GM04504 (cell line): ENCODE measurements at places on chromosomes 7 and 10.
A peak's percentile ranks its signal among the peaks of the same experiment; 100 is the strongest.

DNA sequence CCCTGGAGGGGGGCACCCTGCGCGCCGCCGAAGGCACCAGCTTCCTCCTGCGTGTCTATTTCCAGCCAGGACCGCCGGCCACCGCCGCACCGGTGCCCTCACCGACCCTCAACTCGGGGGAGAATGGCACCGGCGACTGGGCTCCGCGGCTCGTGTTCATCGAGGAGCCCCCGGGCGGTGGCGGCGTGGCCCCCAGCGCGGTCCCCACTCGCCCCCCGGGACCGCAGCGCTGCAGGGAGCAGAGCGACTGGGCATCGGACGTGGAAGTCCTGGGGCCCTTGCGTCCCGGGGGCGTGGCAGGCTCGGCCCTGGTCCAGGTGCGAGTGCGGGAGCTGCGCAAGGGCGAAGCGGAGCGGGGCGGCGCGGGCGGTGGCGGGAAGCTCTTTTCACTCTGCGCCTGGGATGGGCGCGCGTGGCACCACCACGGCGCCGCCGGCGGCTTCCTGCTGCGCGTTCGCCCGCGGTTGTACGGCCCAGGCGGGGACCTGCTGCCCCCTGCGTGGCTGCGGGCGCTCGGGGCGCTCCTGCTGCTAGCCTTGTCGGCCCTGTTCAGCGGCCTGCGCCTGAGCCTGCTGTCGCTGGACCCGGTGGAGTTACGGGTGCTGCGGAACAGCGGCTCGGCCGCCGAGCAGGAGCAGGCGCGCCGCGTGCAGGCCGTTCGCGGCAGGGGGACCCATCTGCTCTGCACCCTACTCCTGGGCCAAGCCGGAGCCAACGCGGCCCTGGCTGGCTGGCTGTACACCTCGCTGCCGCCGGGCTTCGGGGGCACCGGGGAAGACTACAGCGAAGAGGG lies 594 bp downstream of the CNNM1 start:
- DNase-seq: no peak

DNA sequence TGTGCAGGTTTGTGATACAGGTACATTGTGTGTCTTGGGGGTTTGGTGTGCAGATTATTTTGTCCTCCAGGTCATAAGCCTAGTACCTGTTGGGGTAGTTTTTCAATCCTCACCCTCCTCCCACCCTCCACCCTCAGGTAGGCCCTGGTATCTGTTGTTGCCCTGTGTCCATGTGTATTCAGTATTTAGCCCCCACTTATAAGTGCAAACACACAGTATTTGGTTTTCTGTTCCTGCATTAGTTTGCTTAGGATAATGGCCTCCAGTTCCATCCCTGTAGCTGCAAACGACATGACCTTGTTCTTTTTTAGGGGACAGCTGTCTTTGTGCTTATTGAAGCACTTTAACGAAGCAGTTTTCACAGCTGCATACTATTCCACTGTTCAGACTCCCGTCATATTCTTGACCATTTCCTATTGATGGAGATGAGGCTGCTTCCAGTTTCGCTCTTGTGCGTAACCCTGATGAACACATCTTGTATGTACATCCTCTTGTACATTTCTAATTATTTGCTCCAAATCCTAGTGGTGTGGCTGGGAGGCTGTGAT lies 47.4 kb downstream of the LHPP start:
- DNase-seq: no peak

- no peak for DNase-seq
Measured at GRCh38 chr7:379456-380138, 89.6 kb downstream of the FOXL3 start.

GRCh38 chr10:90769946-90770841 lies 87.6 kb downstream of the HTR7 start:
- DNase-seq: no peak

DNA sequence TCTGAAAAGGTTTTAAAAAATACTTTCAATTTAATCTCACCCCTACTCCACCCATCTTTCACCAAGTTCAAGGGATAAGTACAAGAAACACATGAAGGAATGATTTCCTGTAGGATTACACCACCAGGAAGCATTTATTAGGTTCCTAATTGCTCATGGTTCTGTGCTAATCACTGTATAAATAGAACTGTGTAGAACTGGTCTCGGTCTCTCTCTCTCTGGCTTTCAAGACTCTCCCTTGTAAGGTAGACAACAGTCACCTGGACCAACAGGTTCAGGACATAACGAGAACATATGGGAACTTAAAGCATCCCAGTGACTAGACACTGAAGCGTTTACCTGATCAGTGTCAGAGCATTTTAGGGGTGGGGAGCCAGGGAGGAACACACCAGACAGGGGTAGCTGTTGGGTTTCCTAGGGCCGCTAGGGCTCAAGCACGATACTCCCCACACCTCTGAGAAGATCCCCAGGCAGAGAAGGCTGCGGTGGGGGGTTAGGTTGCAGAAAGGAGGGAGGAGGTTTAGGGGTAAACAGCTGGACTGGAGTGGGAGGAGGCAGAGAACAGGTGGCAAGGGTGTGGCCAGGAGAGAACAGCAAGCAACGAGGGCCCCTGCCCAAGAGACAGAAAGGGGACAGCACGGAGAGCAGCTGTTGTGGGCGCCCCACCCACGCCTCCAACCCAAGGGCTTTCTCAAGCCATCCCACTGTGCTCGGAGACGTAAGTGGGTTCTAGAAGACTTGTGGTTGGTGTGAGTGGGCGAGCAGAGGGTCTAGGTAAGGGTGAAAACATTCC lies 52.5 kb upstream of the USP6NL start:
- DNase-seq: no peak

- no peak for DNase-seq
Measured at GRCh38 chr10:58544135-58544534, 31.5 kb downstream of the BICC1 start.

DNA sequence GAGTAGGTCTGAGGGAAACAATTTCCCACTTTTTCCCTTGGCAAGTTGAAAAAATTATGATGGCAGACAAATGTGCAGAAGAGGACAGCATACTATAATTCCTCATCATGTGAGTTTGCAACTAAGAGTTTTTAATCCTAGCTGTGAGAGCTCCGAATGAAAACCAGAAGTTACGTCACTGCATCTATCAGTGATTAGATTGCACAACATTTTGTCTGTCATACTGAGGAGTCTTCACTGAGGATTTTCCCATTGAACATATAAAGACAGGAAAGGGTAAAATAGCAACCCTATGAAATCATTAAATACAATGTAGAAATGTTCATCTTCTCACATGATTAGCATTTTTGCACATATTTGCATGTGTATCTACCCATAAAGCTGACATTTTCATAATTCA lies 45.8 kb downstream of the ZNF736 start:
- no peak for DNase-seq

DNA sequence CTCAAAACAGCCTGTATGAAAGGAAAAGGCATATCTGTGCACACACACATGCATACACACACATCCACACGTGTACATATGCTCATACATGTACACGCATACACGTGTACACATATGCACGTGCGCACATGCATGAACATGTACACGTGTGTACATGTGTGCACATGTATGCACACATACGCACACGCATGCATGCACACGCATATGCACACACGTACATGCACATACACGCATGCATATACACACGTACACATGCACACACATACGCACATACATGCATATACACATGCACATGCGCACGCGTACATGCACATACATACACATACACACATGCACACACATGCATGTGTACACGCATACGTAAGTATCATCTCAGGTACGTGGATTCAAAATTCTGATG lies 19.4 kb downstream of the DIP2C start:
- no peak for DNase-seq

- no peak for DNase-seq
Measured at GRCh38 chr7:33591490-33591889, 313.8 kb upstream of the BMPER start.

DNA sequence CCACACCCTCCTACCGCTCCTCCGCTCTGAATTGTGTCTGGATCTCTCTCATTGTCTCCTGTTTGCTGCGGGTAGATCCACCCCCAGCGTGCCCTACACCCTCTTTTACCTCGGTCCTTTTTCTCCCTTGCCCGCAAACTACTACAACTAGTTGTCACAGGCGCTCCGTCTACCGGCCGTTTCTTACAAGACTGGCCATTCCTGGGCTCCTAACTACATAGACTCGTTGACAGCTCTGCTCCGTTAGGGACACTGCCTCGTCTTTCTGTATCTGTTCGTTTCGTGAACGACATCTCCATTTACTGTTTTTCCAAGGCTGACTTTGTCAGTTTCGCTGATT lies 786 bp downstream of the TAF3 start:
- DNase-seq: no peak

DNA sequence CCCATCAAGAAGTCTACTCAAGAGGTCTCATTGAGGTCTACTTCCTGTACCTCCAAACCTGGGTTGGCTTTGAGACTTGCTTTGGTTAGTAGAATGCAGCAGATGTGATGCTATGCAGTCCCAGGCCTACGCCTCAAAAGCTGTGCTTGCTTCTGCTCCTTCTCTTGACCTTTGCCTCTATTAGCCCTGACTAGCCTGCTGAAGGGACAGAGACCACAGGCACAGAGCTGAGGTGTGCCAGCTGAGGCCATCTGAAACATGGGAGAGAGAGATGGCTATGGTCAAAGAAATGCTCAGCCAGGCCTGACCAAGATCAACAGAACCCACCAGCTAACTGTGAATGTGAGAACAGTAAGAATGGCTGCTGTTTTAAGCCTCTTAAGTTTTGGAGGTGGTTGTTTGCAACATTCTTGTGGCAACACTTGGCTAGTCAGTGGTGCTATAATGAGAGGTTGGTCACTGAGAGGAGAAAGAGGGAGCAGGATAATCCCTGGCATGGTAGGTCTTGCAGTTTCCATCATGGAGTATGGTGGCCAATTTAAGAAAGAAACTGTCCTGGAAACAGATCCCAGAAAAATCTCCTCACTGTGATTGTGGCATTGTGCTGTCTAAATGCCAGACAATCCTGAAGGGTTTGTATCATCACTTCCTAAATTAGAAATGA lies 176.1 kb upstream of the PHYHIPL start:
- DNase-seq: no peak

- no peak for DNase-seq
Measured at GRCh38 chr7:134022286-134022911, 104.7 kb upstream of the LRGUK start.

GRCh38 chr10:47277352-47278151 lies 22.4 kb upstream of the GDF10 start:
- no peak for DNase-seq

GRCh38 chr10:127992376-127992775 lies 85.5 kb downstream of the PTPRE start:
- no peak for DNase-seq

DNA sequence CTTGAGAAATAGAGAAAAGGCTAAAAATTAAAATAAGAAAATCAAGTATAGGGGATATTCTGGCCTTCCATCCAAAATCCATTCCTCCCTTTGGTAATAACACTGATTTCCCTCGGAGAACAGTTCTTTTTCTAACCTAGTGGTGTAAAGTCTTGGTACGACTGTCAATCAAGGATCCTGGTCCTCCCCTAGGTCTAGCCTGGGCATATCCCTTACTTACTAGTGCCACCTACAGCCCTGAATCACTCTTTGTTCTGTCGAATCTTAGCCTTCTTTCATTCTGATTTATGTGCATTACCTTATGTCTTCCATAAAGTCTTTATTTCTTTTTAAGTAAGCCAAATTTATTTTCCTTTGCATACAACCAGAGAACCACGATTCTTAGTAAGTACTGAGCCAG lies 298.7 kb upstream of the LRRTM3 start:
- DNase-seq: no peak

GRCh38 chr10:59360605-59361405 lies 1.5 kb downstream of the FAM13C start:
- no peak for DNase-seq

GRCh38 chr7:21251151-21251800 lies 176.6 kb upstream of the SP4 start:
- DNase-seq: no peak

- DNase-seq: no peak
Measured at GRCh38 chr7:2959103-2959680, 84.5 kb downstream of the CARD11 start.

- DNase-seq: no peak
Measured at GRCh38 chr7:142626420-142627035, 122.7 kb upstream of the PRSS1 start.

DNA sequence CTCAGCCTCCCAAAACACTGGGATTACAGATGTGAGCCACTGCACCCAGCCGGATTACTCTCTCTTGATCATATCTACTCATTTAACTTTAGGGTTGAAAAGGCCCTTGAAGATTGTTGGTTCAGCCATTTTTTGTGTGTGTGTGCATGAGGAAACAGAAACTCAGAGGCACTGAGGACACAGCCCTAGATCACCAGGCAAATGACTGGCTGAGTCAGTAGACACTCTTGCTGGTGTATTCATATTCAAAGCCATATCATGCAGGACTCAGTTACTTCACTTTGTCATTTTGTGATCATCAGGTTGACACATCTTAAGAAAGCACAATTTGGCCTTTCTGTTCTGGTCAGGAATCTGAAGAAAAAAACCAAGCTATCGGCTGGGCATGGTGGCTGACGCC lies 253.4 kb downstream of the TRIL start:
- no peak for DNase-seq

GRCh38 chr7:7051206-7051877 lies 131.0 kb upstream of the C1GALT1 start:
- peak; percentile 1 for DNase-seq

DNA sequence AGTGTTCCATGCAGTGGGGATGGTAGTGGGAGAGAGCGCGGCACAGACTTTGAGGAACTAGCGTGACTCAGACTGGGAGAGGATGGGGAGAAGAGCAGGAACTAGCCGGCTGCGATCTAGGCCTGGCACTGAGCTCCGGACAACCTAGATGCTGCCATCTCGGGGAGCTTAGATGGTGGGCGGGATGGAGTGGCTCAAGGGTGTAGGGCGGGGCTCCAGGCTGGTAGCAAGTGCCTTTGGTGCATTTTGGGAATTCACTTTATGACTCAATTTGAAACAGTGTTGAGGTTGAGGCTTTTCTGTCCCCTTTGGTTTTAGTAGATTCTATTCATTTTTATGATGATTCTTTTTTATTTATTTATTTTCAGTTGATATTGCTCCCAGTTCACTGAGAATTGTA lies 185.3 kb upstream of the GPR26 start:
- DNase-seq: no peak

- DNase-seq: no peak
Measured at GRCh38 chr10:26799342-26799741, 61.4 kb downstream of the ABI1 start.

DNA sequence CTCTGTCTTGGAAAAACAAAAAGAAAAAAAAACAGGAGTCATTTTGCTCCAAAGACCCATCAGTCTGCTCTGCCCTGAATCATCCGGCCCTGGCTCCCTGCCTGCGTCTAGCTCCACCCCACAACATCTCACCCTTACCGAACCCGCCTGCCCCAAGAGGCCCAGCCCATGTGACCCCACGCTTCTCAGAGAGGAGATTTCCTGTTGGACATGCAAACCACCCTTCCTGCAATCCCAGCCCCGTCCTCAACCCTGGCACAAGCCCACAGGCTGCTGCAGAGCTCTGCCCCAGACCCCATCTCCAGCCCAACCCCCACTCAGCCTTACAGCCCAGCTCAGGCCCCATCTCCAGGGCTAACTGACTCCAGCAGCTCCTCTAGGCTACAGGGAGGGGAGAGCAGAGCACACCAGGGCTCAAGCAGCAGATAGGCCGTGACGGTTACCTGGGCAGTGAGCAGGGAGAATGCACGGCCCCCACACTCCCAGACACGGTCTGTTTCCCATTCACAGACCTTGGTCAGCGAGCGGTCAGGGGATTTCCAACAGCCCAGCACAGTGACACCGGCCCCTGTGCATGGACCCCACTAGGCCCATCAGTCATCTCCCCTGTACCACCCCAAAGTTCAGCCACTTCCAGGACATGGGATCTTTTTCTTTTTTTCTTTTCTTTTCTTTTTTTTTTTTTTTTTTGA lies 69.9 kb upstream of the GTF2I start:
- peak; percentile 73 for DNase-seq
